ENCODE measurements at places on chromosomes 3 and 15.
A peak's percentile ranks its signal among the peaks of the same experiment; 100 is the strongest.

- no peak for DNase-seq
These were observed 443.2 kb upstream of the TBL1XR1 start for GRCh38 chr3:177640319-177640965.

GRCh38 chr3:79810581-79810980, 42.8 kb upstream of the ROBO1 start:
- no peak for DNase-seq

DNA sequence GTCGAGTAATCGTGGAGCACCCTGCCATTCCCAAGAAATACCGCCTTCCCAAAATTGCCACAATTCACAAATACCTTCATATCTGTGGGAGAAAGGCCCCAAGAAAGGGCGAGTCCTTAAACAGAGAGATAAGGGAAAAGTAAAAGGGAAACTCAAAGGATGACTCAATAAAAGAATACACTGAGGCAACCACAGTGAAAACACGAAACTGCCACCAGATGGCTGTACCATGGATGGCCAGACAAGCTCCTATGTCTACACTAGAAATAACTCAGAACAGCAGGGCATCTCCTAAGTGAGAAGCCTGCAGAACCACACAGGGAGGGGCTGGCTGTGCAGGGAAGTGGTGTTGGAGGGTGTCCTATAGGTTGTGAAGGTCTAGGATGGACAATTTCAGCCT, 25.0 kb downstream of the SRGAP3 start:
- no peak for DNase-seq

GRCh38 chr3:30614943-30615342, 8.5 kb downstream of the TGFBR2 start:
- DNase-seq: no peak

GRCh38 chr3:66962664-66963063, 35.4 kb upstream of the KBTBD8 start:
- no peak for DNase-seq

DNA sequence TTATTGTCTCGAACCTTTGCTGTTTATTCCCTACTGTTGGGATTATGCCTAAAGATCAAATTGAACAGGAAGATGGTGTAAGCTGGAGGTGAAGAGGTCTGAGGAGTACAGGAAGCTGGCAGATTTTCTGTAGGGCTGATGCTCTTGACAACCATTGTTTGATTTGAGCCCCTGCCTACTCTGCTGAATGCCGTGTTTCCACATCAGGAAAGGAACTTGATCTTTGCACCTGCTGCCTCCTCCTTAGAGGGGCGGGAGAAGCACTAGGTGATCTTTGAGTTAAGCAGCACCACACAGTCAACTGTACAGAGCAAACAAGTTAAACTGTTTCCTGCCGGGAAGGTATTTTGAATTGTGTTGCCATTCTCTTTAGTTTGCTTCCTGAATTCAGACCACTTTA, 364.6 kb upstream of the EPHA6 start:
- DNase-seq: no peak

DNA sequence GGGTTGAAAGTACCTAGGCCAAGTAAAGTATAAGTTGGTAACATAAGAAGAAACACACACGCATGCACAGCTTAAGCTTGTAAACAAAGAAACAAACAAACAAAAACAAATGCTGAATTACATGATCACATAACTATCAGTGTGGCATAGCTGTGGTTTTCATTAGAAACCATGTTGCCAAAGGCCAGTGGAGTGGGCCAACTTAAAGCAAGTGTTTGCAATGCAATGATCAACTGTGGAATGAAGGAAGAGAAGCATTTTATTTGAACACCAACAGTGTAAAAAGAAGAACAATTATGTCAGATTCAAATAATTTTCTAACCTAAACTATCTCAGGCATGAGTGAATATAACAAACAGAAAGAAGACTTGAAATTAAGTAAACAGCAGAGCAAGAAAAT, 199.4 kb upstream of the STRIT1 start:
- DNase-seq: no peak

DNA sequence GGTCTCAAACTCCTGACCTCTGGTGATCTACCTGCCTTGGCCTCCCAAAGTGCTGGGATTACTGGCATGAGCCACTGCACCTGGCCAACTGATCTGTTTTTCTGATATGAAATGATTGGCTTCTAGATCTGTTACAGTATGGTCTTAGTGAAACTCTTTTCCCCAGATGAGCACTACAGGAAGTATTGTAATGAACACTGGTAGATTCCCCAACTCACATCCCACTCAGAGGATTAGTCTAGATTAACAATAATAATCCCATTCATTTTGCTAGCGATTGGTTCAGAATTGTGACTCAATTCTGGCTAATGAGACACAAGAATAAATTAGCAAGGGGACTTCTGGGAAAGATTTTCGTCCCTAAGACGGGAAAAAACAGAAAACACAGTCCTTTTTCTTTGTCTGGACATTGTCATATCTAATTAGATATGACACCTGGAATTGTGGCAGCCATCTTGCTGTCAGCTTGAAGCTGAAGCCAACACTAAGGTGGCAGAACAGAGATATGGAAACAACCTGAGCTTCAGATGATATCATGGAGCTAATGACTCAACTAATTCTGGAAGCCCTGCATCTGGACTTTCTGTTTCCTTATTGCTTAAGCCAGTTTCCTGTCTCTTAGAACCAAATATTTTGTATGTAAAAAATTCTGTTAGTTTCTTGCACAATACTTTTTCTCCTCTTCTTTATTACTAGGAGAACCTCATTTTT, 17.4 kb upstream of the NPTN start:
- DNase-seq: no peak

- no peak for DNase-seq
These were observed 10.5 kb downstream of the PTX3 start for GRCh38 chr3:157447026-157447694.

DNA sequence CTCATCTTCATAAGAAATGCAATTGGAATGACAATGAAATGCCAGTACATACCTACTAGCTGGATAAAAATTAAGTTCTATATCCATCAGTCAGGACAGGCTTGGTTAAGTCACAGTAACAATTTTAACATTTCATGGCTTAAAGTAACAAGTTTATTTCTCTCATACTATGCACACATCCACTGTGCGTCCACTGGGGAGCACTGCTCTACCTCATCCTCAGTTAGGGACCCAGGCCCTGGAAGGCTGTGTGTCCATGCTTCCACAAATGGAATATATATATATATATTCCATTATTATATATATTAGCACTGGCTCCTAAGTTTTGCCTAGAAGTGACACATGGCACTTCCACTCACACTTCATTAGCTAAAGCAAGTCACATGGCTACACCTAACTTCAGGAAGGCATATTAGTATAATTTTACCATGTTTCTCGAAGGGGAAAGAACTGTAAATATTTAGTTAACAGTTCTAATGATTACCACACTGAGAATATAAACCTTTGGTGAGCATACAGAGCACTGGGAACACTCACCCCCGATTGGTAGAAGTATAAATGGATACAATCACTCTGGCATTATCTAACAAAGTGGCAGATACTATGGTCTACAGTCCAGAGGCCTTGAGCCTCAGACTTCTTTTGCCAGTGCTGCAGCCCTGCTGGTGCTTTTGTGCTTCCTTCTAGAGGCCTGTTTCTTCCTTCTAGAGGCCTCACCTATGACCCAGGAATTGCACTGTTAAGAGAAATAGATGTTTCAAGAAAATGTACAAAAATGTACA, 28.6 kb downstream of the AP3S2 start:
- no peak for DNase-seq

DNA sequence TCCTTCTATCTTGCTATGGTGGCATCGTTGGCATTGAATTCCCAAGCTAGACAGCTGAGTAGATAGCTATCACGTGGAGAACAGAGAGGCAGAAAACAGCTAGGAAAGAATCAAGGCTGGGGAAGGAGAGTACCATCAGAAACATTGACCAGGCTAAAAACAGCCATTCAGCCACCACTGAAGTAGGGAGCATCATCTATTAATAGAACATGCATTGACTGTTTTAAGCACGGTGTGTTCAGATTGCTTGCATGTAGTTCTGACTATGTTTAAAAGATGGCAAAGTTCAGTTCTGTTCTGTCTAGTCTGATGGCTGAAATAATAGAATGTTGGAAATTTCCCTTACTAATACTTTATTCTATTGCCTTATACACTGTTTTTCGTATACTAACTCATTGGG, 413.0 kb downstream of the GABRB3 start:
- DNase-seq: no peak

DNA sequence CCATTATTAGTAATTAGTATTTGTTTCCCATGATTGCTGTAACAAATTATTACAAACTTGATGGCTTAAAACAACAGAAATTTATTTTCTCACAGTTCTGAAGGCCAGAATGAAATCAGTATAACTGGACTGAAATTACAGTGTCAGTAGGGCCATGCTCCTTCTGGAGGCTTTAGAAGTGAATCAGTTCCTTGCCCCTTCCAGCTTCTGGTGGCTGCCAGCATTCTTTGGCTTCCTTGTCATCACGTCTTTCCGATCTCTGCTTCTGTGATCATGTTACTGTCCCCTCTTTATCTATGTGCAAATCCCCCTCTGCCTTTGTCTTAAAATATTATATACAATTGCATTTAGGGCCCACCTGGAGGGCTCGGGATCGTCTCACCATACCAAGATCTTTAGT, 92.0 kb downstream of the FOXB1 start:
- DNase-seq: peak; percentile 43

- DNase-seq: peak; percentile 95
These were observed 72.4 kb downstream of the SENP2 start for GRCh38 chr3:185658504-185658912.

- DNase-seq: no peak
These were observed 212.9 kb upstream of the UMPS start for GRCh38 chr3:124517306-124517705.

DNA sequence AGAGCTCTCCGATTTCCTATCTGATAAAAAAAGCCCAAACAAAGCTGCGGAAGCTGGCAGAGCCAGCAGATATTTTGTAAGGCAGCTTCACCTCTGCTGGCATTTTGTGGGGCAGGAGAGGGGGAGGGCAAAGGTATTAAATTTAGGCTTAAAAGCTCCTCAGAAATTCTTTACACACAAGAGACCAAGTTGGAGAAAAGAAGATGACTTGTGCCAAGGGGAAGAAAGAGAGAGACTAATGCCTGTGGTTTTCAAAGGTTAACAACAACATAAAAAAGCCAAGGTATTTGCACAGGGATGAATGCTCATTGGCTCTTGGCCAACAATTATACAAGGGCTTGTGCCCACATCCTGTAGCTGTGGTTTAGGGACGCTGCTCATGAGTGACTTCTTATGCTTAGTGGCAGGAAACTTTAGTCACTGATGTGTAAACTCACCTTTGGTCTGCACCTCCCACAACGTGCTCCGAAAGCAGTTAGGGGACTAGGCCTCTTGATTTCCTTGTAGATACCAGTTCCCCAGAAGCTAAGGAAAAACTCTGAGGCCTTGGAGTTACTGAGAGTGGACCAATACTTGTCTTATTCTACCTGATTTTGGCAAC, 152.9 kb downstream of the TPRG1 start:
- DNase-seq: peak; percentile 91

DNA sequence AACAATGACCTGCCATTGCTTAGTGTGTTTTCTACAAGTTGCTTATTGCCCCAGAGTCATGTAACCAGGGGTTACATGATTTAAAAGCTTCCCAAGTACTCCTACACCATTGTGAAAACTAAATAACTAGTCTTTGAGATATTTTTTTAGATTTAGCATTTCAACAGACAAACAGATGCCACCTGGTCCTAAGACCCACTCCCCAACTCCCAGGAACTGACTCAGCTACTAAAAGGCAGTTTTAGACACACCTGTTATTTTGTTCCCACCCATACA, 28.1 kb upstream of the KBTBD12 start:
- no peak for DNase-seq

DNA sequence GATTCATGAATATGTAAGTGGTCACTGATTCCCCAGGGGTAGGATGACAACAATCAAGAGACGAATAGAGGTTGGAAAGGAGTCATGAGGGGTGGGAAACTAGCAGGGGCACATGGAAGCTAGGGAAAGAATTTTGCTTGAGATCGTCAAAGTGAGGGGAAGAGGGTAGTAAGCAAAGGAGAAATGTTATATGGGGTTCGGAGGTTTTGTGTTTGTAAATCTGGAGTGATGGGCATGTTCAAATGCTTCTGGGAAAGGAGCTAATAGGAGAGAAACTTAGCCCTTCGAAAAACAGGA, 7.9 kb downstream of the RPL14 start:
- DNase-seq: no peak

DNA sequence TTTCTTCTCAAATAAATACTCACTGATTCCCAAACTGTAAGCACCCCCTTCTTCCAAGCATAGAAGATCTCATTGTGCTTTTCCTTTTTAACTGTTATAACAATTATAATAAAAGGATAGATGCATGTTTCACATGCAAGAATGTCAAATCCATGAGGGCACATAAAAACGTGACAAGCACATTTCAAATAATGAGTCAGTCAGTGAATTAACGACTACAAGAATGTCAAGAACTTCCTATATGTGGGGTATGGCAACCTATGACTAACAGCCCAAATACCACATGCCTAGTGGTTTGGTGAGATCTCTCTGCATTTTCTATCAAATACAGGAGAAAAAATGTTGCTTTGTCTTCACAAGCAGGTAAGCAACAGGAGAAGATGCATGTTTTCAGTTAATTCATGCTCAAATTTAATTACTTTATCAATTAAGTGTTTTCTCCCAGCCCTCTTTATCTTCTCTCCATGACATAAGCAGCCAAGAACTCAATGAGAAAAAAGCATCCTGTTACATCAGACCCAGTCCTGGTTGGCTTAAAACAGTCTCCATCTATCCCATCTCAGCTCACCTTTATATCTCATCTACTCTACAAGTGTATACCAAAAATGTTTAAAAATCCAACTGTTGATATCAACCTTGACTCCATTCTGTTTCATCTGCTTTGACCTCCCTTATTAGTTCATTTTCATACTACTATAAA, 181.5 kb upstream of the LMCD1 start:
- DNase-seq: peak; percentile 79

GRCh38 chr3:113151461-113152031, 59.8 kb upstream of the BOC start:
- DNase-seq: no peak

Measured in HS-5 (cell line).